ENCODE measurements at places on chromosomes 7 and 10. TPM values are rescaled to one million over a fixed set of nuclear protein-coding genes. Genes with fewer than 3 reads are reported as not detected.

LDB3 gene
- not detected for polyA plus RNA-seq

BLNK gene
- polyA plus RNA-seq: 199 TPM

DNA sequence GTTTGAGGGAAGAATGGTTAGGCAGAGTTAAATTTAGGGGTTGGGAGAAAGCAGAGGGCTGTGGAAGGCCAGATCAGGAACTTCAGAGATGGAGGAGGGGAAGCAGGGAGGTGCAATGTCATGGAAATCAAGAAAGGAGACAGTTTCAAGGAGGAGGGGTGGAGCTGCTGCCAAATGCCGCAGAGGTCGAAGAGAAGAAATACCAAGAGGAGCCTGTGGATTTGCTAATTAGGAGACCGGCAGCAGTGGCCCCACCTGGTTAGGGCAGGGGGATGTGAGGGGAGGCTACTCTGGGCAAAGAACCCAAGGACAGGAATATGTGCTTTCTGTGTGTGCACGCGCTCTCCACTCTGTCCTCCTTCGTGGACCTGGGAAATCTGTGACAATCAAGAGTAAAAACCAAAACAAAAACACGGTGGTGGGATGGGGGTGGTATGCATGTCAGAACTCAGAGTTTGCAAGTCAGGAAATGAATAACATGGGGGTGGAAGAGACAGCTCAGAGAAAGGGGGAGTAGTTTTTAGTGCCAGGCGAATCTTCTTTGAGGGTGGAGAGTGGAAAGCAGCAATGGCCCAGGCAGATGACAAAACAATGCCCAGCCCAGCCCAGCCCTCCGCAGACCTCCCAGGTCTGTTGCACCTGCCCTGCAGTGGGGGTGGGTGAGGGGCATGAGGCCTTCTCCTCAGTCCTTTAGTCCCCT lies 102.9 kb upstream of the PAX2 start:
- peaks cover 71% of the 10 kb centered on the region for H3K27me3 ChIP-seq
- peaks cover 5% of the 10 kb centered on the region for H3K36me3 ChIP-seq
- DNase-seq: no peak
- no peak overlapping the region for H3K27ac ChIP-seq
- H3K4me1 ChIP-seq: peaks cover 12% of the 10 kb centered on the region
- no peak overlapping the region for H3K4me3 ChIP-seq

- no peak for DNase-seq
- no peaks in the 10 kb centered on the region for H3K27me3 ChIP-seq
- H3K4me1 ChIP-seq: no peaks in the 10 kb centered on the region
- no peak overlapping the region for H3K4me3 ChIP-seq
Observed at GRCh38 chr10:8004469-8005000, 50.0 kb upstream of the GATA3 start.

DNA sequence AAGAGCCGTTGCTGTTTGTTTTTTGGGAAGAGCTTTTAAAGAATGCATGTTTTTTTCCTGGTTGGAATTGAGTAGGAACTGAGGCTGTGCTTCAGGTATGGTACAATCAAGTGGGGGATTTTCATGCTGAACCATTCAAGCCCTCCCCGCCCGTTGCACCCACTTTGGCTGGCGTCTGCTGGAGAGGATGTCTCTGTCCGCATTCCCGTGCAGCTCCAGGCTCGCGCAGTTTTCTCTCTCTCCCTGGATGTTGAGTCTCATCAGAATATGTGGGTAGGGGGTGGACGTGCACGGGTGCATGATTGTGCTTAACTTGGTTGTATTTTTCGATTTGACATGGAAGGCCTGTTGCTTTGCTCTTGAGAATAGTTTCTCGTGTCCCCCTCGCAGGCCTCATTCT lies 31.6 kb downstream of the PFKFB3 start:
- H3K27ac ChIP-seq: no peak overlapping the region
- H3K4me1 ChIP-seq: peaks cover 5% of the 10 kb centered on the region
- H3K36me3 ChIP-seq: peaks cover 10% of the 10 kb centered on the region
- no peak overlapping the region for H3K4me3 ChIP-seq

DNA sequence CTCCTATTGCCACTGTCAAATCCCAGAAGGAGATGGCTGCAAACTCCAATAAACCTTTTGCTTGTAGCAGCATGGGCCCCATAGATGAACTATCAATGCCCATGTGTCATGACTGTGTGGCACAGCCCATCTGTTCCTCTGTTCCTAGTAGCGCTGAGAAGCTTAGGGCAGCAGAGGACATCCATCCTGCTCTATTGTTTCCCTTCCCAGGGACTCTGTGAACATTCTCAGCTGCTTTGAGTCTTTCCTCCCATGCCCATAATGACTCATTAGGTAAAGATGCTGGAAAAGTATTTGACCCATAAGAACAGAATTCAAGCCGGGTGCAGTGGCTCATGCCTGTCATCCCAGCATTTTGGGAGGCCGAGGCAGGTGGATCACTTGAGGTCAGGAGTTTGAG lies 28.3 kb downstream of the STMP1 start:
- peaks cover under 1% of the 10 kb centered on the region for H3K4me1 ChIP-seq
- peaks cover 17% of the 10 kb centered on the region for H3K36me3 ChIP-seq
- no peaks in the 10 kb centered on the region for H3K27me3 ChIP-seq
- no peak overlapping the region for H3K4me3 ChIP-seq
- no peak overlapping the region for H3K27ac ChIP-seq

DNA sequence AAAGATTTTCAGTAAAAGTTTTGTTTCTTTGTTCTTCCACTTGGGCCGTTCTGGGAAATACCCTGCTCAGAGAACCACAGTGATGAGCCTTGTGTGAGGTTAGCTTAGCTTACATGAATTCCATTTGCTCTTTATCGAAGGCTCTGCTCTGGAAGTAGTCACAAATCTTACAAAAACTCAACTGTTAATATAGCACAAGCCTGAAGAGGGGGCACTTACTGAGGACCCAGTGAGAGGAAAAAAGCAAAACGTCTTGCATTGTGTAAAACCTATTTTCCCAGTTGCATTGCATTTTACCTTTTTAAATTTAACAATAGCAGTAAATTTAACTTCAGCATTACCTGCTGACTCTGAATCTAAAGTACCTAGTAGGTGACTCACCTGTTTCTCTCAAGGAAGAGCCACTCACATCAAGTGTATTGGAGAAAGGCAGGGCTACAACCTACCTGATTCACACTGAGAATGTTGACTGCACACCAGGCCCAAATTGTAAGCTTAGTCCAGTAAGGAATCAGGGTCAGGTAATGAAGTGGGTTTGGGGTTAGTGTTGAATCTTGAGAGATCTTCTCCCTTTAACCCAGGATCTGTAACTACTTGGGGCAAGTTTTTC lies 42.3 kb downstream of the PPP1R17 start:
- H3K4me3 ChIP-seq: no peak overlapping the region
- no peak for DNase-seq
- no peaks in the 10 kb centered on the region for H3K27me3 ChIP-seq
- no peaks in the 10 kb centered on the region for H3K36me3 ChIP-seq

- H3K36me3 ChIP-seq: no peaks in the 10 kb centered on the region
- H3K27ac ChIP-seq: no peak overlapping the region
Observed at GRCh38 chr10:3407208-3407607, 234.6 kb upstream of the PITRM1 start.

GRCh38 chr7:30973292-30973691 lies 9.5 kb downstream of the GHRHR start:
- H3K4me3 ChIP-seq: no peak overlapping the region
- no peak overlapping the region for H3K27ac ChIP-seq
- DNase-seq: no peak
- H3K36me3 ChIP-seq: no peaks in the 10 kb centered on the region
- peaks cover 17% of the 10 kb centered on the region for H3K4me1 ChIP-seq
